ENCODE measurements at places on chromosomes 7 and 10.

GRCh38 chr7:10034843-10035556, 938.7 kb upstream of the PHF14 start:
- DNase-seq, result no peak

DNA sequence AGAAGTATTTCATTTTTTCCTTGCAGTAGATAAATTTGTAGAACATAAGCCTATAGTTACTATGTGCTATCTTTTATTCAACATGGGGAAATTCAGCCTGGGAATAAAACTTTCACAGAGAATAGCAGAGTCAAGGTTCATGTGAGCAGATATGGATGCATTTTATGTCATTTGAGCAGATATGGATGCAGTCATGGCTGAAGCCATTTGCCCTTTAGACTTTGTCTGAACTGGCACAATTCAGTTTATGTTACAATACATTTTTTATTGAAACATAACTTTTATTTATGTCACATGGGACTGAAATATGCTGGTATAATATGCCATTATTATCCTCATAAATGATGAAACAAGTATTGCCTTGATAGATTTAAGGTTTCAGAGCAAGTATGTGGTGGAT, 231.1 kb downstream of the CACNA2D1 start:
- no peak for DNase-seq

DNA sequence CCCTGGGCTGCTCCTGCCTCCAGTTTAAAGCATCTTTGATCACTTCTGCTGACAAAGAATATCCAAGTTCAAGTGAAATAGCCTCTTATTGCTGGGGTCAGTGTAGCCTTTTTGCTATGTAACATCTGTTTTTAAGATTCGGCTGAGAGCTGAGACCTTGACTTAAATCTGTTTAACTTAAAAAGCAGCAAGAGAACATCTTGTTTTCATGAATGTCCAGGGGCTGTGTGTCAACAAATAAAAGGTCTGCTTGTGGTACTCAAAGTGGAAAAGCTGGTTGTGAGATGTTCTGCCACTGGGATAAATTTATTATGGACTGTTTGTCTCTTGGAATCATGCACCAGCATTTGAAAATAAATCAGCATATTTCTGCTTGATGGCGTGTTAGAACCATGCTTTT, 73.2 kb downstream of the CALD1 start:
- no peak for DNase-seq

DNA sequence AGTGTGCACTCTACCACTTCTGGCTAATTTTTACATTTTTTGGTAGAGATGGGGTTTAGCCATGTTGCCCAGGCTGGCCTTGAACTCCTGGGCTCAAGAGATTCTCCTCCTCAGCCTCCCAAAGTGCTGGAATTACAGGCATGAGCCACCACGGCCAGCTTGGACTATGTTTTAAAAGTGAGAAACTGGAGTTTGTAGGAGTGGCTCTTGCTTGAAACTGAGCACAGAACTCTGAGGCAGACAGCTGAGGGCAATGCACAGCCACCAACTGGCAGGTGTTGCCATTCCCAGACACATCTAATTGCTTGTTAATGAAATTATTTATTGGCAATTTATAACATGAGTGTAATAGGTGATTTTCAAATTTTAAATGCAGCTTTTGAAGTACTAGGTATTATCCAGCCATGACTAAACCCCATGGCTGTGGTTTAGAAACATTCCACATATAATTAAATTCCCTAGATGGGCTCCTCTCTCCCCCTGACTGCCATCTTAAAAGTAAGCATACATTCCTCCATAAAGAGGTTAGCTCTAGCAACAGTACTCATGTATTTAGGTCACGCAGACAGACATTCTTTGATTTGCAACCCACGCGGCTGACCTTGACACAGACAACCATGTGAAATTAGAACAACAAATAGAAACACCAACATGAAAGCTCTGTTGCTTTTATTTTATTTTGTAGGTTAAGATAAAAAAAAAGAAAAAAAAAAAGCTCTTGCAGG, 19.8 kb downstream of the PANK1 start:
- no peak for DNase-seq

DNA sequence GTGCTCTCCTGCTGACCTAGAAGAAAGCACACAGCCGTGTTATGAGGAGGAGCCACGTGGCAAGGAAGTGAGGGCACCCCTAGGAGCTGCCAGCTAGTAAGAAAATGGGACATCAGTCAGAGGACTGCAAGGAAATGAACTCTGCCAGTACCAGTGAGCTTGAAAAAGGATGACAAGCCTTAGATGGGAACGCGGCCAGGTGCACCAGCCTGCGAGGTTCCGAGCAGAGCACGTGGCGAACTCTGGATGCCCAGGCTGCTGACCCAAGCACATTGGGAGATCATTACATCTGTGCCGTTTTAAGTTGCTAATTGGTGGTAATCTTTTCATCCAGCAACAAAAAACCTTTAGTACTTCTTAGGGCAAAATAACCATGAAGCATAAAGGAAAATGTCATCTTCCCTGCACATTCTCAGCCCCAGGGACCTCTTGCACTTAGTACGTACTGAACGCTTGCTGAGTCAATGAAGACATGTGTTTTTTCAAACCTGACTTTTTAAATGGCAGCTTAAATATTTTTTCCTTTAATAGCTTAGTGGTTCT, 69.4 kb downstream of the AMZ1 start:
- DNase-seq, result no peak

DNA sequence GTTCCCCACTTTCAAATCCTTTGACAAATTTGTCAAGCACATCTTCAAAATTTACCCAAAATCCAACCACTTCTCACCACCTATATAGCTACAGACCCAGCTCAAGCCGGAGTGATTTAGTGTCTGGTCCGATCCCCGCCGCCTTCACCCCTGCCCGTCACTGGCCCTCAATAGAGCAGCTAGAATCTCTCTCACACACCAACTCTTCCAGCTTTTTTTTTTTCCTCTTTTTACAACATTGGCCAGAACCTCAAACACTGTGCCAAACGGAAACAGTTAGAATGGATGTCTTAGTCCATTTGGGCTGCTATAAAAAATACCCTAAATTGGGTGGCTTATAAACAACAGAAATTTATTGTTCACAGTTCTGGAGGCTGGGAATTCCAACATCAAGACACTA, 41.1 kb upstream of the TMEM72 start:
- DNase-seq, result no peak

DNA sequence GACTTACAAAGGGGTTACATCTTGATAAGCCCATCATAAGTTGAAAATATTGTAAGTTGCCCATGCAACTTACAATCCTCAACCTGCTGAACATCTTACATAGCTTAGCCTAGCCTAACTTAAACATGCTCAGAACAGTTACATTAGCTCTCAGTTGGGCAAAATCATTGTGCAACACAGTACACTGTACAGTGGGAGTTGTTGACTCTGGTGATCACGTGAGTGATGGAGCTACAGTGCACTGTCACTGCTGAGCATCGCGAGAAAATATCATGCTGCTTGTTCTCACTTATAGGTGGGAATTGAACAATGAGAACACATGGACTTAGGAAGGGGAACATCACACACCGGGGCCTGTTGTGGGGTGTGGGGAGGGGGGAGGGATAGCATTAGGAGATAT, 214.9 kb upstream of the ZMIZ1 start:
- DNase-seq, result no peak

GRCh38 chr10:43524434-43525247, 49.8 kb downstream of the ZNF239 start:
- DNase-seq, result no peak

DNA sequence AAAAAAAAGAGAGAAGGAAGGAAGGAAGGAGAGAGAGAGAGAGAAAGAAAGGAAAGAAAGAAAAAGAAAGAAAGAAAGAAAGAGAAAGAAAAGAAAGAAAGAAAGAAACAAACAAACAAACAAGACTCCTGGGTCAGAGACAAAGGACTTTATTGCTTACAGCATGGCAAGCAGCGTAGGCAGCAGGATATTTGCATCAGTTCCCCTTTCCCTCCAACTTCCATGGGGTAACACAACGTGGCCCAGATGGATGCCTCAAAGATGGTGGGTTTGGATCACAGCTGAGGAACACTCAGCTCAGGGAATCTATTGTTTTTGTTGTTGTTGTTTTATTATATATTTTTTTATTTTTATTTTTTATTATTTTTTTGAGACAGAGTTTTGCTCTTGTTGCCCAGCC, 128.5 kb upstream of the VKORC1L1 start:
- DNase-seq, result no peak

DNA sequence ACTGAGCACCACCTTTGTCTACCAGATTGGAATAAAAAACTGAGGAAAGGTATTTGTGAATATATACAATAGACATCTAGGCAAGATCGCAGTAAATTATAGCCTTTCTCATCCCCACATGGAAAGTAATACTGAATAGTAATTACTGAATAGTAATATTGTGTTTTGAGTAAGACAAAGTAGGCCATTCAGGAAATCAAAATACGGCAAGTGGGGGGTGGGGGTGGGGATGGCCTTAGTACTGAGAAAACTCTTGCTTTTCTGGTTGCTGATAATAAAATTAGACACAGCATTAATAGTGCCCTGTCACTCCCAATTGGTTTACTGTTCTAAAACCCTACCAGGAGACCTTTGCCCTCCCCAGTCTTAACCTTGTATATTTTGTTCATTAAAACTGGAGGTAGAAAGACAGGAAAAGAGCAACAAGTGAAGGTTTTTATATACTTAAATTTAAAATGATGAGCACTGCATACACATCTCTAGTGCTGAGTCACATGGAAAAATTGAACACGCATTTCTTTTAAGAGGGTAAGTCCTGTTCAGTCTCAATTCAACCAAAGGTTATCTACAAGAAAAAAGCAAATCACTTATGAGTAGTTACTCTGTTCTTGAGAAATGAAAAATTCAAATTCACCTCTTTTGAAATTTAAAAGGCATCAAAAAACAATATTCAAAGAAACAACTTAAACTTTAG, 65.6 kb downstream of the IGF2BP3 start:
- DNase-seq, result no peak

DNA sequence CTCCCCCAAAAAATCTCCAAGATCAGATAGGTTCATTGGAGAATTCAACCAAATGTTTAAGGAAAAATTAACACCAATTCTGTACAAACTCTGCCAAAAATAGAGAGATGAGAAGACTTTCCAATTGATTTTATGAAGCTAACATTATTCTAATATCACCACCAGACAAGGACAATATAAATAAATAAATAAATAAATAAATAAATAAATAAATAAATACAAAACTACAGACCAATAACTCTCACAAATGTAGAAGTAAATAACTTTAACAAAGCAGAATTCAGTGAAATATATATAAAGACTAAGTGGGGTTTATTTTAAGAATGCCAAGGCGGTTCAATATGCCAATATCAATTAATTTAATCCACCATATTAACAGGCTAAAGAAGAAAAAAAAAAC, 425.9 kb upstream of the GHITM start:
- DNase-seq, result no peak

Measured in NCI-H526 (cell line).